ENCODE measurements at places on chromosomes 3 and 15.

DNA sequence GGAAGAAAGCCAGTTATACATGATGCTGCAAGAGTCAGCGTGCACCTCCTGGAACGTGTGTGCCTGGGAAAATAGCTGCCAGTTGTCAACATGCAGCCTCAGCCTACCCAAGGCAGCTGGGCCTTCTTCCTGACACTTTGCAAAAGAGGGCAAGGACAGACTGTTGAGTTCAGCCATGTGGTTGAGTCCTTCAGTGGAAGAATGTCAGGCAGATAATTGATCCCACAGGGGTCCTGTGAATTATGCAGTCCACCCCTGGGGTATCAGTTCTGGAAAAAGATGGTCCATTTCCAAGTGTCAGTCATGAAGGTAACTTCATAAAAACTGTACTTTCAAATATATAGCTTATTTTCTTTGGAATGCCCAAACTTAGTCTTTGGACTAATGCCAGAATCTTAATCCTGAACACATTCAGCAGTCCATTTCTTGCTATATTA is 79.6 kb downstream of the ARNT2 start:
- no peak for DNase-seq

DNA sequence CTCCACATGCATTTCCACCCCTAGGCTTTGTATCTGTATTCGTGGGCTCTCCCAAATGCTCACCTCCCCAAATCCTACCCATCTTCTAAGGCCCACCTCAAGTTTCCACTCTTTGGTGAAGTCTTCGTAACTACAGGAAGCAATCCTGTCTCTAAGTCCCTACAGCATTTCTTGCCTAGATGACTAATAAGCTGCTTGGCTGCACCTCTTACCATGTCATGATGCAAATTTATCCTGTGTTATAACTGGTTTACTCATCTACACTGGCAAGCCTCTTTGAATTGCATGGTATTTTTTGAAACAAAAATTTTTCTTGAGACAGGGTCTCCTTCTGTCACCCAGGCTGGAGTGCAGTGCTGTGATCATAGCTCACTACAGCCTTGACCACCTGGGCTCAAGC is 73.3 kb downstream of the SETMAR start:
- DNase-seq, result no peak

- no peak for DNase-seq
Observed at GRCh38 chr15:64583983-64584382, 123.6 kb downstream of the ZNF609 start.

DNA sequence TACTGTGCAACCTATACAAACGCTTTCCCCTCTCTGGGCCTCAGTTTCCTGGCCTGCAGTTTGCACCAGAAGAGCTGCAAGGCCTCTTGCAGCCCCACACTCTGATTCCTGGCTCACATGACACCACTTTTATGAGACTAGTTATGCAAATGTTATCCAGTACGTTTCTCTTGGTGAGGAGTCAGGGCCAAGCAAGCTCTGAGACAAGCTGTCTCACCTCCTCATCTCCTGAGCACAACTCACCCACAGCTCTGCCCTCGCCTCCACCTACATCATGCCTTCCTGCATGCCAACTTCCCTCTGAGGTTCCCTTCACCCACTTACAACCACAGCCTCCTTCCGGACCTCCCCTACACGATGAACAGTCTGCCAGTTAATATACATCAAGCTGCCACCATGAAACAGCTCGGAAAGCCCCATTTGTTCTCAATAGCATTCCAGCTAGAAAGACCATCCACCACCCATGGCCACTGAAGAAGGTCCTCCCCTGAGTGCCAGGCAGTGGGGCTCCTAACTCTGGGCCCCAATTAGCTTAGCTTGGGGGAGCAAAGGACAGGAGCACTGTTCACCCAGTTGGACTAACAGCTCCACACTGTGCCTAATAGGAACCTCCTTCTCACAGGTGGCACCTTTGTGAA is 25.0 kb downstream of the CRYGS start:
- no peak for DNase-seq

Data from A673 (cell line).